Fibroblast of lung (primary cell): ENCODE measurements at places on chromosomes 3 and 15. TPM values are rescaled to one million over a fixed set of nuclear protein-coding genes. Genes with fewer than 3 reads are reported as not detected.

DNA sequence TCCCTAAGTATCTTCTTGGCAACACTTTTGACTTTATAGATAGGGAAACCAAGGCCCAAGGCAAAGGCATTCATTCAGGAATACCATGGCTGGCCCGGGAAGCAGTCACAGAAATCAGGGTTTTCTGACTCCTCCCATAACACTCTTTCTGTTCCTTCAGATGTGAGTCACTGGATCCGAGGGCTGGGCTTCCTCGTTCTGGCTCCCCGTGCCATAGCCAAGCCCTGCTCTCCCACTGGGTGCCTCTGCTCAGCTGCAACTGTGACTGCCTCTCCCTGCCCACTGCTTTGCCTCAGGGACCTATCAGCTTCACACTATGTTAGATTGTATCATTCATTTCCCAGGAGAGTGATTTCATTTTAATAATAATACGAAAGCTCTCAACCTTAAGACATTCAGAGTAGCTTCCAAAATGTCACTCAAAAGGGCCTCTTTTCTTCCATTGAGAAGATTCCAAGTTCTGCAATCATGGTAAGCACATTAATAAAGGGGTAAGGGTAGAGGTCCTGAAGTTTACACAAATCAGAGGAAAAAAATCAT, 50.2 kb downstream of the GABRB3 start:
- no peak for DNase-seq

DNA sequence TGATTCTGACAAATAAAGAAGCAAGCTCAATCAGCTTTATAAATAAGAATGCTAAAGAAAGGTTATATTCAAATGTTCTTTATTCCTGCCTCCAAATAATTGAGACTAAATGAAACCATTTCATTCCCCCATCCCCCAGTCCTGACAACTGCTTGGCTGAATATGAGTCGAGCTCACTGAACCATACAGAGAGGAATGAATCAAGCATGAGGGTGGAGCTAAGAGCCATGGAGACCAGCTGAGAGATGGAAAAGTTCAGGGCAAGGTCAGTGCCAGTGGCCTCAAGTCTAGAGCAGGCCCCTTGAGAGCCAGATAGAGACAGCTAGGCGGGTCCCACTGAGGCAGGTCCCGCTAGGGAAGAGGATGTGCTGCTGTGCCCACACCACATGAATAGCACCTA, 188.7 kb upstream of the EIF1B start:
- peak; percentile 74 for DNase-seq

- no peak for DNase-seq
These were observed 234.4 kb downstream of the OCA2 start for GRCh38 chr15:27864719-27865118.

DNA sequence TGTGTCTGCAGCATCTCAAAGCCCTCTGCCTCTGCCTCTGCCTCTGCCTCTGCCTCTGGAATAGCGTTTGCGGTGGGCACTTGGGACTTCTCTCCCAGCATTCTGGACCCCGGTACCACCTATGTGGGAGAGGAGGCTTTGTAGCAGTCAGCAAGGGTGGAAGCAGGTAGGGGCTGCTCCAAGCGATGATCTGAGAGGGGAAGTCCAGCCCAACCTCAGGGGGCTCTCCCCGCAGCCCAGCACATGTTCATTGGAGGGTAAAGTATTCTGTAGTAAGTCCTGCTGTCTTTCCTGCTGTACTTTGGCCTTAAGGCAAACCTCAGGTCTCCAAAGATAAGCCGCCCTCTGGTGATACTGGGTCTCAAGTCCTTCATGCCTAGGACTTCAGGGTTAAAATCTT, 68.6 kb downstream of the FAM174B start:
- DNase-seq: no peak

DNA sequence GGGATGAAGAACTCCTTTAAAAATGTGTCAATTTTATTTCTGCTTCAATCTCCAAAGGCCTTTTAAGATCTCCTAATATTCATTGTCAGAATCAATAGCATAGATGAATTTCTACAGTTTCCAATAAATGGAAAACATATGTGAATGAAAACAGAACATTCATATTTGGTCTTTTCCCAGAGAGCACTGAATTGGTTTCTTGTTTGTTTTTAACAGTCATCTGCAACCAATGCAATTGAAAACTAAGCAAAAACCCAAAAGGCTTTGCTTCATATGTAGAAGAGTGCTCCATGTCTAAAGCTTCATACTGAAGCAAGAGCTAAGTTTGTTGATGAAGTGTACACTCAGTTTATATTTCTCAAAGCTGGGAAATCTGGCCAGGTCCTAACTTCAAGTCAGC, 426.5 kb upstream of the CDIN1 start:
- DNase-seq: no peak

- DNase-seq: peak; percentile 93
These were observed 158.1 kb downstream of the APBA2 start for GRCh38 chr15:29043736-29044502.

DNA sequence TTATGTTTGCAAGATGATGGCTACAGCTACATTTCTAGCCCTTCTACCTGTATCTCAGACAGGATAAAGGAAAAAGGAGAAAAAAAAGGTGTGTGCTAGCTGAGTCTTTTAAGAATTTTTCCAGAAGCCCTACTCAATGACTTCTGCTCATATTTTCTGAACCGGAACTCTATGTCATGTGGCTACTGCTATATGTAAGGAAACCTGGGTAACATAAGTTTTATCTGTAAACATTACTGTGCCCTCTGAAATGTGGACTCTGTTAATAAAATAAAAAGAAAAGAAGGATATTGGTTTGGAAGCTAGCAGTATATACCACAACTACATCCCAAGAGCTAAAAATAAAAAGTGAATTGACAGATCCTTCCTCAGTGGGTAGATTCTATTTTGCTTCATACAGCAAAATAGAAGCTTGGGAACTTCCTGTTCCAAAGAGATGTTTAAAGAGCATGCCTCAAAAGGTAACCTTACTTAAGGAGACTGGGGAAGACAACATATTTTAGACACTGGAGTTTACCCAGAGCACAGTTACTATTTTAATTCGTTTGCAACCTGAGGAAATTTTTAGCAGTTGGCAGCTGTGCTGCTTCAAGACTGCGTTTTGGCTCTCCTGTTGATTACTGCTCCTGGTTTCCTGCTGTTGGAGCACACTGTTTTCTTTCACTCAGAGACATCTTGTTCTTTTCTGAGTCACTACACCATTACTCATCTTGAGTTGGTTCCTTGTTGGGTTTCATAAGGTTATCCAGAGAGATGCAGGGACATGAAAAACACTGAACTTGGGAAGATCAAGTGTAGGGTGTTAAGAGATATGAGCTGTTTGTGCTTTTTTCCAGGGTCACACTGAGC, 280.7 kb downstream of the NFKBIZ start:
- DNase-seq: peak; percentile 78

DNA sequence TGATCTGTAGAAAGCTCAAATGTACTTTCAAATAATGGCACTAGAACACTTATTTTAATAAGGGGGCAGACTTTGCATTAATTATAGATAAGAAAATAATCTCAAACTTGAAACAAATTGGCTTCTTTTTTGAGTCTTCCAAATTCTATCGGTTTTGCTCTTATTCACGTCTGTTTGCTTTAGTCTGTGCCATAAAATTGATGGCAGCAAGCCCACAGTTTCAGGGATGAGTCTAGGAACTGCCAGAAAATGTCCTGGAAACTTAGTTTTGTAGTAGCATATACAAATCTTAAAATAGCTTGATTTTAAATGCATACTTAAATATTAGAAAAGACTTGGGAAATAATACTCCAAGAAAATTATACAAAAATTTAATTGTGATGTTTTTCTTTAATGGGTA, 39.7 kb downstream of the BCHE start:
- no peak for DNase-seq

- DNase-seq: peak; percentile 65
These were observed 45.0 kb downstream of the GPR176 start for GRCh38 chr15:39874890-39875549.

DNA sequence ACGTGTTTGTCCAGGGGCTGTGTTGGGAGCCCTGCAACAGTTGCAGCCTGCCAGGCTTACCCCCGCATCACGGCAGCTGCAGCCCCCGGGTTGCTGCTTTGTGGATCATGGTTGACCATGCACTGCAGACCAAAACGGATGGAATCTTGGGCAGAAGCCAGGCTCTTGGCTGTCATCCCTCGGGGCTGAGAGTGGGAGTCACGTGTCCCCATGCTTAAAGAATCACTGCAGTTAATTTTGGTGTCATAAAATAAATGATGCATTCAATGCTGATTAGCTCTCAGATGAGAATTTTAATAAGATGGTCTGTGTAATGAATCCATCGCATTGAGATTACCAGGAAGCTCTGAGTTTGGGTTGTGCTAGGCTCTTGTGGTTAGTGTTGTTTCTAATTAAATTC, 115.6 kb downstream of the CHDH start:
- peak; percentile 36 for DNase-seq

GRCh38 chr3:49017229-49017970, 980 bp downstream of the DALRD3 start:
- DNase-seq: no peak

- no peak for DNase-seq
These were observed 40.5 kb upstream of the CMTM8 start for GRCh38 chr3:32197991-32198390.

DNA sequence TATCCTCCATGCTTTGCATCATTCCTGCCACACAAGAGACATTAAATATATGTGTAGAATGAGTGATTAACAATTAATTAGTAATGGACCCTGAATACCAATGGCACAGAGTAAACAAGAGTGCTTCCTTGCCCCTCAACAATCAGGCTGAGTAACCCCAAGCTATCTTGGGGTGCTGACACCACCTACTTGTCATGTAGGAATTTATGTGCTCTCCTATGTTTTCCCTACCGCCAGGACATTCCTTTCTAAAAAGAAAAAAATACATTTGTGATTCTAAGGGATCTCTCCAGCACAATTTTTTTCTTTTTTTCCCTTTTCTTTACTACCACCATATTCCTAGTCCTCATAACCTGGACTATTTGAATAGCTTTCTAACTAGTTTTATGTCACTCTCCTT, 449.1 kb downstream of the MFSD1 start:
- DNase-seq: peak; percentile 31

DNA sequence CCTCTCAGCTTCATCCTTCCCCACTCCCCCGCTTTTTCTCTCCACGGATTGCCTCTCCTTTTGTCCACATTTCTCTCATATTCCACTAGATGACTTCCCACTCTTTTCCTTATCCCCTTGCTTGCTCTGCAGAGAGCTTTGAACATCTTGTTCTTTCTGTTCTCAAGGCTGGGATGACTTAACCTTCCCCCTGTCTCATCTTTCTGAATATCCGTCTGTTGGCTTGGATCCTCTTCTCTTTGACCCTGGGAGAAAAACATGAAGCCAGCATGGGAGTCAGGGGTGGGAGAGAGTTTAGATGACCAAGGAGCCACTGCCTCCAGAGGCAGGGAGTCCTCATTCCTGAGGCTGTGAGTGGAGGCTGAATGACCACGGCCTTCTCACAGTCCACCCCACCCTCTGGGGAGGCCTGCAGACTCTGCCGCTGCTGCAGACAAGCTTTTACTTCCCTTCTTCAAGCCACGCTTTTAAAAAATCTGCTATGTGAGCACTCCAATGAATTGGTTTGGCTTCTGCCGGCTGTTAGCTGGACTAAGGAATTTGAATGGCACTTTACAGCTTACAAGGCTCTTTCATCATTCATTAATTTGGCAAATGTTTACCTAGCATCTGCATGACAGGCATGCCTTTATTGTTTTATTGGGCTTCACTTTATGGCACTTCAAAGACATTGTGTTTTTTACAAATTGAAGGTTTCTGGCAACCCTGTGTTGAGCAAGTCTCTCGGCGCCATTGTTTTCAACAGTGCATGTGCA, 111.6 kb upstream of the SLC6A6 start:
- DNase-seq: no peak

The MME gene
- polyA plus RNA-seq: 89.3 and 137 TPM in 2 replicates

The KNG1 gene
- not detected in 2 replicates for polyA plus RNA-seq

The BCHE gene
- 5.8 and 6.9 TPM in 2 replicates for polyA plus RNA-seq

The LRRC2 gene
- 0.27 and 6.0 TPM in 2 replicates for polyA plus RNA-seq

The MLH1 gene
- 34.4 and 47.2 TPM in 2 replicates for polyA plus RNA-seq

The LINGO1 gene
- polyA plus RNA-seq: 0.05 TPM in 1 of 2 replicates, not detected in the other

The ZSCAN2 gene
- 6.4 and 8.9 TPM in 2 replicates for polyA plus RNA-seq

The TRIM71 gene
- 0.02 TPM in 2 replicates for polyA plus RNA-seq

The IGSF11 gene
- polyA plus RNA-seq: not detected in 2 replicates
